ENCODE measurements at places on chromosomes 13 and 19.
A peak's percentile ranks its signal among the peaks of the same experiment; 100 is the strongest.

GRCh38 chr13:99426426-99426825, 74.8 kb upstream of the TM9SF2 start:
- no peak for DNase-seq

DNA sequence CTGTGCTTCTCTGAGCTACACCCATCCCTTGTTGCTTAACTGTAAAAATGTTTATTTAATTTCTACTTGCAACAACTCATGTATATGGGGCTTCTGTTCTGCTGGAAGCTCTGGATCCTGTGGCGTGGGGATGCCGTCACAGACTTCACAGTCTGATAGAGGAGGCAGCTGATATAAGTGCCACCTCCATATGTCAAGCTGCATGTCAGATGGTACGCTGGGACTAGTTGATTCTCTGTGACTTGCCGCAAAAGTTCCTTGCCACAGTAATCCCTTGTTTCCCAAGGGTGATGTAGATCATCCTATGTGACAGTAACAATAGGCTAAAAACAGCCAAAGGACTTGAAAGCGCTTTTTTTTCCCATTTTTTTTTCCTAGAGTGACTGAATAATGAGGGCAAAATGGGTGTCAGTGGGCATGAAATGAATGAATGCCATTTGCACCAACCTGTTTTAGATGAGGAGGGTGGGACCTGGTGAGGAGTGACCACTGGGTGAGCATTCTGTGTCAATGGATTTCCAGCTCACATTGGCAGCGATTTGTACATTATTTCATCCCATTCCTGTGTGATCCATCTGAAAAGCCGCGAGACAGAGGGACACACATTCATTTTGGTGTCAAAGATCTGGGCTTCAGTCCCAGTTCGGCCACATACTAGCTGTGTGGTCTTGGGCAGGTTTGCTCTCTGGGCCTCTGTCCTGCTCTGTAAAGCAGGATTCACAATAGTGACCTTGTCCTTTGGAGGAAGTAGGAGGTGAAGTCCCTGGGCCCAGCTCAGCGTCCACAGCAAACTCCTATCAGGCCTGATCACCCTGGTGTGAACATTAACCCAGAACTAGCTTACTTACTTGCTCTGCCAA, 88.9 kb upstream of the RNF113B start:
- no peak for DNase-seq

GRCh38 chr19:48556163-48556562, 4.2 kb downstream of the SULT2B1 start:
- DNase-seq = no peak

DNA sequence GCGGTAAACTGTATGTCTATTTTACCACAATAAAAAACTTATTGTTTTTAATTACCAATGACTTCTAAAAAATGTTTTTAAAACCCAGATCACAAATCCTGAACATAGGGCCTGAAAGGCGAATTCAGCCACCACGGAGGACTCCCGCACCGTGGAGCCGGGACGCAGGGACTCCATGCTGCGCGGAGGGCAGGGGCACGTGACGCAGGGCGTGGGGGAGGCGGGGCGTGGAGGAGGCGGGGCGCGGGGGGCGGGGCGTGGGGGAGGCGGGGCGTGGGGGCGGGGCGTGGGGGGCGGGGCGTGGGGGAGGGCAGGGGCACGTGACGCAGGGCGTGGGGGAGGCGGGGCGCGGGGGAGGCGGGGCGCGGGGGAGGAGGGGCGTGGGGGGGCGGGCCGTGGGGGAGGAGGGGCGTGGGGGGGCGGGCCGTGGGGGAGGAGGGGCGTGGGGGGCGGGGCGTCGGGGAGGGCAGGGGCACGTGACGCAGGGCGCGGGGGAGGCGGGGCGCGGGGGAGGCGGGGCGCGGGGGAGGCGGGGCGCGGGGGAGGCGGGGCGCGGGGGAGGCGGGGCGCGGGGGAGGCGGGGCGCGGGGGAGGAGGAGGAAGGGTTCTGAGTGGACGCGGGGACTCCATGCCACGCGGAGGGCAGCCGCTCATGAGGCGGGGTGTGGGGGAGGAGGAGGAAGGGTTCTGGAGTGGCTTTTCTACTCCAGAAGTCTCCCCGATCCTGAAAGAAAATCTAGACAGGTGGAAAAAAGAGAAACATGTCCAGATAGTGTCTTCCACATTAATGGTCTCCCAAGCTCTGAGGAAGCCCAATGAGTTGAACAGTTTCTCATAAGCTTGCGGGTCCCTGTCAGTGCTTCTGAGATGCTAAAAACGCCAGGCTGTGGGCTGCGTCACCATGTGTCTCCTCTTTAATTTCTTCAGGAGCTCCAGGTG, 4.4 kb upstream of the PROZ start:
- DNase-seq = peak; percentile 31

- no peak for DNase-seq
Observed at GRCh38 chr19:51259348-51260245, 8.7 kb downstream of the SIGLECL1 start.

DNA sequence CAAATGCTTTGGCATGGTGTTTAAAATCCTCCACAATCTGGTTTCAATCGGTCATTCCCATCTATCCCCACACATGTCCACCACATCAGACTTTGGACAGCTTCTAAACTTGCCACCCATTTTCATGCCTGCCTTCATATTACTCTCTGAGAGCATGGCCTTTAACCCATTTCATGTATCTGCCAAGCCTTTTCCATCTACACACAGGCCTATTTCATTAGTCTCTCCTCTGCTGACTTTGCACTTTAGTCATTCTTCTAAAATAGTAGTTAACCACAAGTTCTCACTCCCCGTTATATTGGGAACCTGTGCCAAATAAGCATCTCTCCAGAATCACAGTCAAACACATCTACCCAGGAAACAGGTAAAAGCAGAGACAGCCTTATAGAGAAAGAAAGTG, 142.2 kb downstream of the MZT1 start:
- no peak for DNase-seq

GRCh38 chr19:885536-886224, 7.3 kb downstream of the MED16 start:
- DNase-seq = no peak

- DNase-seq = no peak
Observed at GRCh38 chr13:91134803-91135184, 212.7 kb upstream of the MIR17HG start.

DNA sequence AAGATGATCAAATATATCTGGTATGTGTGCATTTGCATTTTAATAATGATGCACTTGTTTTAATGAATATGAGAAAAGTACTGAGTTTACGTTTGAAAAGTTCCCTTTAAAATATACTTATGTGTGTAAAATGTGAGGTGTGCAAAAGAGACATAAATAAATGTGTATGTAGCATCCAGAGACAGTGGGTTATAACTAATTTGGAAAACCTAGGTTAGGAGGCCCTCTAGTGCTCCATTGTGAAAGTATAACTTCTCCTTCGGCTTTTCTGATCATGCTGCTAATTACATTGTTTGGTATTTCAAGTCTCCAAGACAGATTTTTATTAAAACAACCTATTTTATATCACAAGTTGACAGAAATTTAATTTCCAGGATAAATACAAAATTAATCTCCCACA, 30.1 kb downstream of the SCEL start:
- no peak for DNase-seq

All from skeletal muscle cell (primary cell).